ELR (cell line): ENCODE measurements at places on chromosomes 2 and 18.

GRCh38 chr2:147945660-147946059, 74.9 kb downstream of the ORC4 start:
- peak; percentile 18 for DNase-seq

DNA sequence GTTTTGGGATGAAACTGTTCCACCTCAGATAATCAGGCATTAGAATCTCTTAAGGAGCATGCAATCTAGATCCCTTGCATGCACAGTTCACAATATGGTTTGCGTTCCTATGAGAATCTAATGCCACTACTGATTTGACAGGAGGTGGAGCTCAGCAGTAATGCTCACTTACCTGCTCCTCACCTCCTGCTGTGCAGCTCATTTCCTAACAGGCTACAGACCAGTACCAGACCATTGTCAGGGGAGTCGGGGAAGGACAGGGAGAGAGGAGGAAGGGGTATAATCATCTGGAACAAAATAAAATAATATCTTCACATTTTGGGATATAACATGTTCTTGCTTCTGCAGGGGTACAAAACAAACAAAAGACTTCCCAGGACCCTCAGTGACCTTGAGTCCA, 532.0 kb upstream of the FSHR start:
- DNase-seq: no peak

- no peak for DNase-seq
Measured at GRCh38 chr18:28193177-28193778, 16.3 kb upstream of the CDH2 start.

GRCh38 chr2:105812180-105813044, 67.7 kb downstream of the NCK2 start:
- DNase-seq: peak; percentile 7

DNA sequence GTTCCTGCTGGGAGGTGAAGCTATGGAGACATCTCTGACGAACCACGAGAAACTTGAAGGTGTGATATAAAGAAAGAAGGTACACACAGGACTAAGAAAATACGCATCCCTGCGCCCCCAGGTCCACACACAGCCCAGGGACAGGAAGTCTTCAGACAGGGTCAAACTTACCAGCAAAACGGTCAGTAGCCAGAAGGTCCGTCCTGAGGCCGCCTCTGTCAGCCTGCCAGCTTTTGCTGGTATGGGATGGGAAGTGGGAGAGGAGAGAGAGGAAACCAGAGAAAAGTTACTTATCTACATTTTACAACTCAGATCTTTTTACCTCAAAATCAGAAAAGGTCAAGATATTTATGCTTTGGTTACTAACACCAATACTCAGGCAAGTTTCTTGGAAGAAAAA, 47.2 kb downstream of the HDLBP start:
- DNase-seq: no peak

DNA sequence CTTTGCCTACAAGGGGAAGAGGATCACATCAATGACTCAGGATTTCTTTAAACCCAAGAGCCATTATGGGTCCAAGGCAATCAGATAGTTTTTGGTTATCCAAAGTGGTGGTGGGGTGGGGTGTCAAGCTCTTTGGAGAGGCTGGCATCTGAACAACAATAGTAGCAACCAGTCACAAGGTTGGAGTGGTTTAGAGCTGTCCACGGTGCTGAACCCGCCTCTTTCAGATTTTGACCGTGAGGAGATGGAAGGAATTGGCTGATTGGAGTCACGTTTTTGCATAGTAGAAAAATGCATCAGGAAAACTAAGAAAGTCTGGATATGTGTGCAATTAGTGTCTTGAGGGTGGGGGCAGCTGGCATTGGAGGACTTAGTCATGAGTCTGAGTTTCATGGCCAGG, 159.9 kb downstream of the LOXHD1 start:
- peak; percentile 13 for DNase-seq

DNA sequence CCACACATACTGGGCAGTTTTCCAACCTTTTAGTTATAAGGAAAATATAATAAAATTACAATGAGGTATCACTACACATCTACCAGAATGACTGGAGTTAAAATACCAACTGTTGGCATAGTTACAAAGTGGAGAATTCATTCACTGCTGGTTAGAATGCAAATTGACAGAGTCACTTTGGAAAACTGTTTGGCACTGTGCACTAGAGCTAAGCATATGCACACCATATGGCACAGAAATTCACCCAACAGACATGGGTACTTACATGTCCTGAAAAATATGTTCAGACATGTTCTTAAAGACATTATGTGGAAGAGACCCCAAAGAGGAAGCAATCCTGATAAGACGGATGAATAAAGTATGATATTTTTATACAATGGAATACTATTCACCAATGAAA, 686.1 kb upstream of the RAB6C start:
- DNase-seq: no peak

DNA sequence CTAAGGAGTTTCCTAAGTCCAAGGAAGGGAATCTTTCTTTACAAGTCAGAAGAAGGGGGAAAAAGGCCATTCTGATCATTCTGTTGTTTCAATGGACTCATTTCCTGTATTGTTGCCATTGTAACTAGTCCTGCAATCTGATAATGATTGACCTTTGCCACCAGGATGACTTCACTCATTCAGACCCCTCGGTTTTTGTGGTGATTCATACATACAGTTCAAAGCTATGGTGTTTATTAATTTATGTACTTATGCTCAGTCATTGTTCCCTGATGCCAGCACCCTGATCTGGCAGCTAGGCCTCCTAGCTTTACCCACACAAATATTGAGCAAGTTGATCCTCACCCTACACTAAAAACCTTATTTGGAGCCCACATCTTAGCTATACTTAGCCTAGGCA, 57.6 kb upstream of the ZNF519 start:
- DNase-seq: peak; percentile 49

- DNase-seq: no peak
Measured at GRCh38 chr2:206160807-206161179, 1.1 kb downstream of the EEF1B2 start.

GRCh38 chr18:14074187-14074586, 58.0 kb downstream of the ZNF519 start:
- DNase-seq: no peak

GRCh38 chr18:2979871-2980790, 32.8 kb downstream of the LPIN2 start:
- no peak for DNase-seq
